ENCODE measurements at places on chromosomes 2 and 18.

GRCh38 chr2:152221839-152222238 is 46.3 kb upstream of the STAM2 start:
- DNase-seq: no peak

- DNase-seq: no peak
Observed at GRCh38 chr2:72849138-72849462, 23.3 kb upstream of the EXOC6B start.

DNA sequence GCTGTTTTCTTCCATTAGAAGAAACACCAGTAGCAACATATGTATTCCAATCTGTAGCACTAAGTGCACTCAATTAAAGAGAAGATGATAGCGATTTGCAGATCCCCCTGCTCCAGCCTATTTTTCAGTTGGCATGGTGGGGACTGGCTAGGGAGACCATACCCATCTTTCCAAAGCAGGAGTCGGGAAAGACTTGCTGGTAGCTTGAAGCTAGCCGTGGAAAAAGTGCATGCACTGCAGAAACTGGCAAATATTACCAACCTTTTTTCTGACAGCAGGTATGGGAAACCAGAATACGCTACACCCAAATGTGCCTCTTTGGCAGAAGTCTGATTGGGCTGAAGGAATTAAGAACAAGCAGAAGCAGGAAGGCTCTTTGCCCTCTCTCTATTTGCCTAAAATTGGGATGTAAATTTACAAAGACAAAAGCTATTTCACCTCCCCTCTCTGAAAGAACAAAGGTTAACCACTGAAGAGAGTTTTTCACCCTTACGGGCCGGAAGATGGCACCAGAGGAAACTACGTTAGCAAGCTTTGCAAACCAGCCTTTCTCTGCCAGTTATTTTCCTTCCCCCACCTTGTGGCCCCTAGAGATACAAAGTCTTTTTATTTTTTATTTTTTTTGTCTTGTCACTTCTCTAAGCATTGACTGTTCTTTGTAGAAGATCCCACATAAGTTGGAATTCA is 273.1 kb downstream of the DLGAP1 start:
- DNase-seq: no peak

- DNase-seq: no peak
Observed at GRCh38 chr2:126933711-126934091, 35.0 kb downstream of the TEX51 start.

- no peak for DNase-seq
Observed at GRCh38 chr18:9994701-9995235, 81.0 kb downstream of the VAPA start.

DNA sequence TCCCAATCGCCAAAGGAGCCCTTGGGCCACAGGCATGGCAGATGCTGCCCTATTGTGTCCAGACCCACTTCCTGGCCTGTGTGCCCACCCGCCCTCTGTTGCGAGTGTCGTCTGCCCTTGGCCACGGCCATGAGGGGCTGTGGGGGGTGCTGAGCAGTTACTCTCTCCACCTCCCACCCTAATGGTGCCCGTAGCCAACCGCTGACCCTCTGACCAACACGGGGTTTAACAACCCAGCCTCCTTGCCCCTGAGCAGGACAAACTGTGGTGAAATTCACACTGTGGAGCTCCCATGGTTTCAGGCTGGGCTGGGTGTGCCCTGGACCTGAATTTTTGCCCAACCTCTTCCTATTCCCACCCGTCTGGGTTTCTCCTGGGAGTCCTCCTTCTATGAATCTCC is 145.7 kb upstream of the HDAC4 start:
- DNase-seq: no peak

GRCh38 chr2:241999184-241999583 is 129.7 kb downstream of the RTP5 start:
- DNase-seq: no peak

DNA sequence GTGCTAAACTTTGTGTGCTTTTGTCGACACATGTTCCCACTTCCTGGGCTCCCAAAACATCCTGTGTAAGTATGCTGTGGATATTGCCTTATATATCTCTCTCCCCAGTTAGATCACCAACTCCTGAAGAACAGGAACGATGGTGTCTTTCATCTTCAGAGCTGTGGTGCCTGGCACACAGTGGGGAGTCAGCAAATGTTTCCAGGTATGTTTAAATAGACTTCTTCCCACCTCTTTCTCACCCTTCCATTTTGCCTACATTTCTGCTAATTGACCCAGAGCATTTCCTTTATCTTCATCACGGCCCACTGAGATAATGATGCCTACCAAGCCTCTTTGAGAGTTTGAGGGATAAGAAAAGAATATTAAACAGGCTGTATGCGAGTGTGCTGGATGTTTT is 60.7 kb downstream of the RND3 start:
- no peak for DNase-seq

DNA sequence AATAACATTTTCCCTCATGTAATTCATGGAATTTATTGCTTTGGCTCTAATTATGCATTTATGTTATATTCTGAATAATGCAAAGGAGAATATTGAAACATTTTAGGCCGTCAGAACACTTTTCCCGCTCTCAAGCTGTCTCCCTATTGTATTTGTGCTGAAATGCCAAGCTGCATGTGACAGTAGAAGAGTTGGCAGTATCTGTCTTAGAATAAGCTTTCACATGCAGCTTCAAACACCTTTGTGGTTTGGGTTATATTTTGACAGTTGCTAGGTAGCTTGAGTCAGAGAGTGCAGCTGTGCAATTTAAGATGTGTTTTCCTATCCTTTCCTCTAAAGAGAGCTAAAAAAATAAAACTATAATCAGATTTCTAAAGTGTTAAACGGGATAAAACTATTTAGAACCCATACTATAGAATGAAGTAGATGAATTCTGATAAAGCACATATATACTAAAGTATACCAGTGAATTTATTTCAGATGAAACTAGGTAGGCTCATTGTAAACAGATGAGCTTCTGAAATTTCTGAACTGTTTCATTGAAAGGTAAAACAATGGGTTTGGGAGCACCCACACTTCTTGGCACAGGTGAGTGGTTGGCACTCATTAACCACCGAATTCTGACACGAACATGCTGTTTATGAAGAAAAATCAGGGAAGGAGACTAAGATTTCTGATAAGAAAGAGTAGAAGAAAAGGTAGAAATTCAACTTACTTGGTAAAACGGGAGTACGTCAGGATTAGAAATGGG is 43.4 kb downstream of the PLCL1 start:
- DNase-seq: no peak

- no peak for DNase-seq
Observed at GRCh38 chr2:213101109-213101508, 50.3 kb downstream of the IKZF2 start.

DNA sequence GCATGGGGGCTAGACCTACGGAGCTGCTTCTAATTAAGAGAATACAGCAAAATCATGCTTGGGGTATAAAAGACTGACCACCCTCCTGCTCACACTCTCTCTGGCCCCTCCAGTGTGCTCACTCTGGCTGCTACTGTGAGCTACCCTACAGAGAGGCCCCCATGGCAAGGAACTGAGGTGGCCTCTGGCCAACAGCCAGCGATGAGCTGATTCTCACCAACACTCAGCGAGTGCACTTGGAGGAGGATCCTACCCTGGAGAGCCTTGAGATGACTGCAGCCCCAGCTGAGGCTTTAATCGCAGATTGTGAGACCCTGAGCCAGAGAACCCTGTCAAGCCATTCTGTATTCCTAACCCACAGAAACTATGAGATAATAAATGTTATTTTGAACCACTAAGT is 88.2 kb downstream of the GFPT1 start:
- no peak for DNase-seq

DNA sequence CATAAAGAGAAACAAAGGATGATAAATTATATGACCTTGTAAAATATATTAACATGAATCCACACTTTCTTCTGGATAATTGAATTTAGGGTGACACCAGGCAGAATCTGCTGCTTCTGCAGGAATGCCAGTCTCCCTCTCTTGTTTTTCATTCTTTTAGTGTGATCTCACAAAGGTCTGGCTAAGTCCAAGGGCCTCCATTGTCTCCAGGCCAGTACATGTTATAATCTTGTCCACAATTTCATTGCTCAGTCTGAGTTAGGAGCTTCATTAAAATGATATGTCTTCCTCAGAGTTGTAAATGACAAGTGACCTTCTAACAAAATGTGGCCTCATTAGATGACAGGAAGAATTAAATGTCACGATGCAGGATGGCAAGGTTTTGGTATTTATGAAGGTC is 110.2 kb downstream of the APOB start:
- no peak for DNase-seq

GRCh38 chr2:144454466-144455287 is 65.2 kb downstream of the ZEB2 start:
- no peak for DNase-seq

- DNase-seq: no peak
Observed at GRCh38 chr2:185668710-185669109, 69.9 kb upstream of the FSIP2 start.

DNA sequence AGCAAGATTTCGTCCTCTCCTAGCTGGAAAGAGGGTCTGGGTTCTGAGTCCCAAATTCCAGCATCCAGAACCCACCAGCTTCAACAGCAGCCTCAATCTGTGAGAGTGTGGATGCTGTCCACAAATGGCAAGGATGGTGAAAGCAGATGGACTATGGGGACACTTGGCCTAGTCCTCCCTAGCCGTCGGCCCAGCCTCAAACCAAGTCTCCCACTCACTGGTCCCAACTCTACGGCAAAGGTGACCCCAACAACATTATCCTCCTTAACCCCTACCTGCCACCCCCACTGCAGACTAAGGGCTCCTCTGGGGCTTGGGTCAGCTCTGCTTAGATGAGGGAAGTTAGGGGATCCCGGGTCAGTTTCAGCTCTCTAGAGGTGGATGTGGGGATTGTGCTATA is 57.3 kb downstream of the TNS1 start:
- no peak for DNase-seq

DNA sequence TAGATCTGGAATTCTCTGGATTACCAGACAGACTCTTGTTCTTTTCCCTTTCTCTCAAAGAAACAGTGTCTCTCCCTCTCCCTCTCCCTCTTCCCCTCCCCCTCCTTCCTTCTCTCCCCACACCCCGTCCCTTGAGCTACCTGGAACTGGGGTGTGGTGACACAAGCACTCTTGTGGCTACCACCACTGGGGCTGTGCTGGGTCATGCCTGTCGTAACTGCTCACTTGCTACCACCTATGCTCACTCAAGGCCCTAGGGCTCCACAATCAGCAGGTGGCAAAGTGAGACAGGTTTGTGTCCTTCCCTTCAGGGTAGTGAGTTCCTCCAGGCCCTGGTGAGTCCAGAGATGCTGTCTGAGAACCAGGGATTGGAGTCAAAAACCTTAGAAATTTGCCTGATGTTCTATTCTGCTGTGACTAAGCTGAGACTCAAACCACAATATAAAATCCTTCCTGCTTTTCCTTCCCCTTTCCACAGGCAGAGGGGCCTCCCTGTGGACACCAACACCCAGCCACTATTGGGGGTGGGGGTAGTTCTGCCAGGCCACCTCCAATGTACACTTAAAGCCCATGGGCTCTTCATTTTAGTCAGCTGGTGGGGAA is 70.8 kb downstream of the OXER1 start:
- no peak for DNase-seq

- DNase-seq: no peak
Observed at GRCh38 chr2:239293775-239294430, 106.9 kb downstream of the HDAC4 start.

DNA sequence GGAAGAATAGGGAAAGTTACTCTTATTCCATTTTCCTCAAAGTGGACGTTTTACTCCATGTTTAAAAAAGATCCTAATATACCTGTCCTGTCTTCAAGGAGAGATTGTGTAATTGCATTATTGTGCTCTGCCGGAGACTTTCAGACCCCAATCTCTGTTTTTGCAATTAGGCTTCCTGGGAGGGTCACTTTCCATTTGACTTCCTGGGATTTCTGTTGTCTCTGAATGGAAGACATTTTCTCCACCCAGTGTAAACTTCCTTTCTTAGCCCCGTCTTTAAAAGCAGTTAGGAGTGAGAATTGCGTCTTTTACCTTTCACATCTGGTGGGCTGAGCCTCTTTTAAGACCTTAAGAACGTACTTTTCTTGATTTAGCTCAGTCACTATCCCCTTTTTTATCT is 63.0 kb downstream of the ZNF532 start:
- no peak for DNase-seq

DNA sequence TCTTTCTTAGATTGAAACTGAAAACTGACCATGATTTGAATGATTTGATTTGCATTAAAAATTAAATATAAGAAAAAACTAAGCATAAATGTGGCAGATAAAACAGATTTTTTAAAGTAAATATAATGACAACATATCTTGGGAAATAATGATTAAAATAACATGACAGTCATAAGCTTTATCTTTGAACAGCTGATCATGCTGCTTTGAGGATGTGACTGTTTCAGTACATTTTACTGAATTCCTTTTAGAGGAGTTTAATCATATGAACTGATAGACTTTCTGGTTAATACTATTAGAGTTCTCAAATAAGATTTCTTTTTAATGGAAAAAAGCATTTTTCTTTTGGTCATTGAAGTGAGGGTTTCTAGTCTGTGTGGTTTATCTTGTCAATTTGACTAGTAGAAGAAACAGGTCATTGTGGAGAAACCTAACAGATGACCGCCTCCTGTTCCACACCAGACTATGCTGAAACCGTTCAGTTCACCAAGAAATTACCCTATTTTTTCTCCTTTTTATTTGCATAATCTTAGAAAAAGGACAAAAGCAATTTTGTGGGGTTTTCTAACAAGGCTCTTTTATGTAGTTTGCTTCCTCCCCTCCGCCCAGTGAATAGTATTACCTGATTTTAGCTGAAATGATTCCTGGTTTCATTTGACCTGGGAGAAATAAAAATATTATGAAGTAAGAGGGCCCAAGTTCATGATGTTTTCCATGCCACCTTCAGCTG is 262.1 kb downstream of the PTGR3 start:
- DNase-seq: no peak
